ENCODE measurements at places on chromosomes 2 and 18.

GRCh38 chr2:239164335-239164871 is 236.4 kb downstream of the HDAC4 start:
- no peak for DNase-seq

DNA sequence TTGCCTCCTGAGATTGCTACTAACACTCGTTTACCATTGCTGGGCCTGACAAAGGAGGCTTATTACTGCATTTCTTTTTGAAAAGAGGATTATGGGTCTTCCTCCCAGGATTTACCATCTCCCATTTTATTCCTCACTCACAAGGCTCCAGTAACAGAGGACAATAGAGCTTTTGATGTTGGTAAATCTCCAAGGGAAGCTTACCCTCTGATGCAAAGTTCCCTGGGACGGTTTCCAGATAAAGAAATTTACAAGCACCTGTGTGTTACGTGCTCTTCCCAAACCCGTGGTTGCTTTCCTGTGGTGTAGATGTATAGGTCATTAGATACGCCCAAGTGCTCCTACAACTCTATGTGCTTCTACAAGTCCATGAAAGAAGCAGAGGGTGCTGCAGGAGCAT is 17.1 kb downstream of the VSNL1 start:
- no peak for DNase-seq

DNA sequence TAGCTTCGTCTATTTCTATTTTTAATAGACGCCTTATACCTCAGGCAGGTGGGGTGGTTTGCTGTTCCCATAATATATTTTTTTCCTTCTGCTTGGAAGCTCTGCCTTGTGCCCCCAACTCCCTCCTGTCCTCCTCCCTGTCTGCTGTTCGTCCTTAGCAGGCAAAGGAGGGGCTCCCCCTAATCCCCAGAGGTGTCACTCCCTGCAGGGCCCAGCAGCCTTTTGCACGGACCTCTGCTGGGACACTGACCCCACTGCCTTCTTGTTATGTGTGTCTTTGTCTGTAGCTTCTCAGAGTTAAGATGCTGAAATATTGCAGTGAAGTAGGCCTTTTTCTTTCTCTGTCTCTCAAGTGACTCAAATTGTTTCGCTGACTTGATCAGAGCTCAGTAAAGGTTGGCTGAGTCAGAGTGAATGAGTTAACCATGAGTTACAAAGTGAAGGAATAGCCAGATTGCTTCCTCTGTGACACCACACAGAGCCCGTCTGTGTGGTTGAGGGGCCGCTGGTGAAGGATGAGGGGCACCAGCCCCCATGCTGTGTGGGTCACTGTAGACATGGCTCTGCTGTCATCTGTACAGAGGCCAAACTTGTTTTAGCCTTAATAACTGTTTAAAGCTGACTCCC is 47.7 kb downstream of the PRKCE start:
- DNase-seq = no peak

DNA sequence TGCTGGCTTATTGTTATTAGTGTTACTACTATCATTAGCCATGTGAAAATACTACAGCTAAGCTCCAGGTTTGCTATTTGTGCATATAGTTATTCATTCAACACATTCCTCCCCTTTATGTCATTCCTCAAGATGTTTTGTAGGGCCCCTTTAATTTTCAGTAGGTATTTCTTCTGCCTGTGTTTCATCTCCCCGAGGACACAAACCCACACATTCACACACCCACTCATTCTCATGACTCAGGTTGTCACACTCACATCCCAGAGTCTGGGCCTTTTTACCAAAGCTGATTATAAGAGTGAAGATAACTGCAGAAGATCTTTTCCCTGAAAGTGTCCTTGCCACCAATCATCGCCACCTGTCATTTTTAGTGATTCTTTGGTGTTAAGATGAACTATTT is 68.6 kb upstream of the SPOPL start:
- DNase-seq = no peak

GRCh38 chr2:234363011-234363487 is 133.8 kb downstream of the ARL4C start:
- no peak for DNase-seq

DNA sequence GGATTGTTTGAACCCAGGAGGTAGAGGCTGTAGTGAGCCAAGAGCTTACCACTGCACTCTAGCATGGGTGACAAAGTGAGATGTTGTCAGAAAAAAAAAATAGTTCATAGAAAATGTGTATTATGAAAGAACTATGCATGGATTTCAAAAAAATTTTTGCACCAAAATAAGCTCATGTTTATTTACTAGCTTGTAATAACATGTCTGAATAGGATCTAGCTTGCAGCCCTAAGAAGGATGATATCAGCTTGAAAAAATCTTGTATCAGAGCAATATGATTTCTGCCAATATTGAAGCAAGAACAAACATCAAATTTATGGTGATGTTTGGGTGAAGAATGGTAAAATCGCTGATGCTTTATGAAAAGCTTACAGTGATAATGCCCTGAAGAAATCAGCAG is 97.0 kb upstream of the RFX8 start:
- no peak for DNase-seq

- no peak for DNase-seq
Measured at GRCh38 chr2:43408407-43409160, 182.2 kb upstream of the ZFP36L2 start.

- DNase-seq = no peak
Measured at GRCh38 chr2:235709969-235710879, 216.4 kb downstream of the AGAP1 start.

DNA sequence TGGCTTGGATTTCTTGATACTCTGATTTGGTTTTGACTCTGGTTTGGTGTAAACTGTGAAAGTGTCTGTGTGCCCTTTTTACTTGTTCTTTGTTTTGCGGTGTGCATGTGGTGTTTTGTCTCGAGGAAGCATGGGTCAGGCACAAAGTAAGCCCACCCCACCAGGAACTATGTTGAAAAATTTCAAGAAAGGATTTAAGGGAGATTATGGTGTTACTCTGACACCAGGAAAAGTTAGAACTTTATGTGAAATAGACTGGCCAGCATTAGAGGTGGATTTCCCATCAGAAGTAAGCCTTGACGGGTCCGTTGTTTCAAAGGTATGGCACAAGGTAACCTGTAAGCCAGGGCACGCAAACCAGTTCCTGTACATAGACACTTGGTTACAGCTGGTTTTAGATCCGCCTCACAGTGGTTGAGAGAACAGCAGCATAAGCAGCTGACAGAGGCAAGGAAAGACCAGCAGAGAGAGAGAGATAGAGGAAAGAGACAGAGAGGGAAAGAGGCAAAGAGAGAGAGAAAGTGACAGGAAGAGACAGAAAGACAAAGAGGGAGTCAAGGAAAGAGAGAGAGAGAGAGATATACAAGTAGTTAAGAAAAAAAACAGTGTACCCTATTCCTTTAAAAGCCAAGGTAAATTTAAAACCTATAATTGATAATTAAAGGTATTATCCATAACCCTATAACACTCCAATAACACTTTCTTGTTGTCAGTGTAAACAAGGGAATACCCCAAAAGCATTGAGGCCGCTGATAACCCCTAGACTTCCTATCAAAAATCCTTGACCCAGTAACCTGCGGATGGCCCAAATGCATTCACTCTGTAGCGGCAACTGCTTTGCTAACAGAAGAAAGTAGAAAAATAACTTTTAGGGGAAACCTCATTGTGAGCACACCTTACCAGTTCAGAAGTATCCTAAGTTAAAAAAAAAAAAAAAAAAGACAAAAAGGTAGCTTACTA is 42.6 kb downstream of the TFPI start:
- DNase-seq = no peak

- no peak for DNase-seq
Measured at GRCh38 chr2:16478434-16479210, 187.0 kb downstream of the CYRIA start.

DNA sequence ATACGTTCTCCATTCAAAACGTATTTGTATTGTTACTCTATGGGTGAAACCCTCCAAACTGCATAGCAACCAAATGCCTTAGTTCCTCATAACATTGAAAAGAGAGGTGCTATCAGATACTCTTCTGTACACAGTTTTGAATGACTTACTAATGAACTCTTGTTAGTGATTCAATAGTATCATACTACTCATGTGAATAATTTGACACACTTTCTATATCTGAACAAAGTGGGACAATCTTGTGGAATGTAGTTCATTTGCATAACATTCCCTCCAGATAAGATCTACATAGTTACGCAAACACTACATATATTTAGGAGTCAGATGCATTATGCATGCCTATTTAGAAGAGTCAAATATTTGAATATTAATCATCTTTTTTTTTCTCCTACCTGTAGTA is 232.0 kb upstream of the NRXN1 start:
- DNase-seq = no peak

GRCh38 chr2:174846941-174847938 is 83.0 kb upstream of the CHRNA1 start:
- DNase-seq = no peak

DNA sequence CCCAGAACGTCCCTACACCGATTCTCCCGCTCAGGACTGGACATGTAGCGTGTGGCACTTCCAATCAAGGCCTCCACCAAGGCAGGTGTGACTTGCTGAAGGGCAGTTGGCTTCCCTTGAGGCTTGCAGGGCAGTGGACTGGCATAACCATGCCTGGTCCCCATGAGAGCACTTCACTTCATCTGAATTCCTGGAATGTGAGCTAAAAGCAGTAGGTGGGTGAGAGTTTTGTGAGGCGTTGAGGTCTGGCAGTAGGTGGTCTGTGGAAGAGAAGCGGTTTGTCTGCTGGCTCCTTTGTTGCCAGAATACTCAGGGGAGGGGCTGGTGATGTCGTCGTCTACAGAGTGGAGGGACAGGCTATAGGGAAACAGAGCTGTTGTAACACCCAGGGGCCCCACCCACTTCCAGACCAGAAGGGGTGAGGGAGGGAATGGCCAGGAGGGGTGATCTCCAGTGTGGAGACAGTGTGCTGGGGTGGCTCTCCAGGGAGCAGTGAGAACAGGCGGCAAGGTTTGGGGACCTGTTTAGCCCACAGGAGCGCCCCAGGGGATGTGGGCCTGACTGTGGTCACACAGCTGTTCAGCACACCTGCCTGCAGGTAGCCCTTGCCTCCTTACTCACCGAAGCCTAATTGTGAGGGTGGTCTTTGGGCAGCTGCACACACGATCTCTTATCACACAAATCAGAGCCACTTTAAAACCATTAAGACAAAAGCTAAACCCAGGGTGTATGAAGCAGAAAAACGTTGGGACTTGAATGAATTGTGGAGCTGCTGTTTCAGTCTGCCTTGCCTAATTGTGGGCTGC is 21.5 kb upstream of the ALKAL2 start:
- DNase-seq = no peak

GRCh38 chr2:17309741-17310339 is 208.4 kb downstream of the RAD51AP2 start:
- no peak for DNase-seq
